GM18507 (cell line): ENCODE measurements at places on chromosomes 5 and 9.

DNA sequence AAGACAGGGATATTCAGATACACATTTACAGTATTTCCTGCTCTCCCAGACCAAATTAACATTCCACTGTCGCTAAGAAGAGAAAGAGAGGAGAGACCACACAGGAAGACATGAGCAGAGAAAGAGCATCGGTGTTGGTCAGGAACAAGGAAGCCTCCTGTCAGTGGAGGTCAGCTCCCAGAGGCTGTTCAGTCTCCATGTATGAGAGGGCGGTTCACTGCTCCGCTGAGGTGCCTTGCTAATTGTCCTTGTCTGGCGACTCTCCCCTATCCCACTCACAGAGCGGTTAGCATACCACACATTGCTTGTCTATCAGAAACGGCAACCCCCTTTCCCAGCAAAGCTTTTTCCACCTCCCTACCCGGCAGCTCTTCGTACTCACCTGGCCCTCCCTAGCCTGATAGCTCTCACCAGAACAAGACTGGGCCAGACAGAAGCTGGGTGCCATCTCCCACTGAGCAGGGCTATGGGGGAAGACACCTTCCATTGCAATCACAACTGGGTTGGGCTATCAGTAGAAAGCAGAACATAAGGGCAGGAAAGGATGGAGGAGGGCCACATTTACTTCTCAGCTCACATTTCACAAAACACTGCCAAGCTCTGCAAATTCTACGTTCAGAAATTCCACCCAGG is 58.6 kb upstream of the LMNB1 start:
- no peak for DNase-seq

GRCh38 chr5:530001-530955 is 6.0 kb upstream of the SLC9A3 start:
- no peak for DNase-seq

GRCh38 chr9:128771094-128771721 is 519 bp downstream of the ZER1 start:
- no peak for DNase-seq

DNA sequence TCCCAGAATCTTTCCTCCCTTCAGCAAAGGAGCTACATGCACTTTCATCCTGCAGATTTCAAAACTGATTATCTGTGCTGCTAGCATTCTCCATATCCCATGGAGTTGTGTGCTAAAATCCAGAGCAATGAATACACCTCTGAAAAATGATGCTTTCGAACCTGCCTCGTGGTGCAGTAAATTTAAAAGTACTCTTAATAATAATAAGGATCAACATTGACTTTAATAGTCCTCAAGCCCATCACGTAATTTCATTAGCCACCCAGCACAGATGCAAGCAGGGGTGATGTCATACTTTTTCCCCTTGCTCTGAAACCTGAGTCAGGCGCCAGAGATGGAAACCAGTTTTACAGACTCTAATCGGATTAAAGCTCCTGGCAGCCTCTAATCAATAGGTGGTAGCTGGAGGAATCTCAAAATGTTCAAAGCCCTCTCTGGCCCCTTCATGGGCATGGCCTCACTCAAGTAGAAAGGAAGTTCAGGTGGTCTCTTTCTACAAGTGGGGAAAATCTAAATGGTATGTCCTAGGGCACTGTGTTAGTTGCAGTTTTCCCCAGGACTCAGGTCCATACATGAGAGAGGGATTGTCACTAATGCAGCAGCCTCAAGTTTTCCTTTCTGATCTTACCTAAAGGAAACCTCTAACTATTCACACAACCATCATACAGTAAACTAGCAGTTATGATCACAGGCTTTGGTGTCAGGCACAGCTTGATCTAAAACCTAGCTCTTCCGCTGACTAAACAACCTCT is 221.6 kb upstream of the SLC30A5 start:
- no peak for DNase-seq

DNA sequence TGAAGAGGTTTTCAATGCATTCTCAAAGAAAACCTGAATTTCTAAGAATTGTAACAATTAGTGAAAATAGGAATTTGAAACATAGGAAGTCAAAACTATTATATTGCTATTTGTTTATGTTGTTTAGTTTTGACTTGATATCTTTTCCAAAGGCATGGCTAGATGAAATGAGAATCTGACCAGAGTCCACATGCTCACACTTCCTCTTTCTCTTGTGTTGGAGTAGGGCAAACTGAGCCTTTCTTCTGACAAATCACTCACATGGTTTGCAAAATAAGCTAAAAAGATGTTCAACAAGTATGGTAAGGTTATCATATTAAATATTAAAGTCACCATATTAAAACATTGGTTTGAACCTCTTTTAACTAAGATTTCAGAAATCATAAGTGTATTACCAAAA is 512.6 kb downstream of the ISL1 start:
- DNase-seq, result no peak

DNA sequence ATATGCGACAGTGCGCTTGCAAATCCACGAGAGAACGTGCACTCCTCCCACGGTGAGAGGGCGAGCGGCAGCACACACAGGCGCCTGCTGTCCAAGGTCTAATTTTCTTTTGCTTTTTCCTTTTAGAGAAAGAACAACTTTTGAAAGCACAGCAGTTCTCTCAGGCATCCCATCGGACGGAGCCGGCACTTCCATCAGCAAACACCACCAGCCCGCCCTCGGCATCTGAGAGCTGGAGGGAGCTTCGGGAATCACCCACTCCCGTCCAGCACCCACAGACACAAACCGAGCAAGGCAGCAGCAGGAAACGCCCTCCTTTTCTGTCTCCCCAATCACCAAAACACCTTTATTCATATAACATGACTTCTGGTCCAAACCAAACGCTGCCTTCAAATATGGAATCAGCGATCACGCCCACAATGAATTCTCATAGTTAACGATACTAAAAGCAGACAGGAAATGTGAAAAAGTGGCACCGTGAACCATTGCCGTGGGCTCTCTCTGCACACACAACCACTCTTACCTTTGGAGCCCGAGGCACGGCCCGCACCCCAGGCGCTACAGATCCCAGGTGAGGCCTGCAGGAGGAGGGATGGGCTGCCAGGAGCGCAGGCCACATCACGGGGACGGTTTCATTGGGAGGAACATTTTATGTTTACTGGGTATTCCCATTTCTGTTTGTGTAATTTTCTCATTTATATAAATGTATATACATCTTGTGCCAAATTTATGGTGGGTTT is 14.2 kb downstream of the LPCAT1 start:
- no peak for DNase-seq

- DNase-seq, result peak; percentile 84
These were observed at the start of gene SLC2A8 for GRCh38 chr9:127396808-127397645. Gene SLC2A8 (plus strand): TSS chr9:127397169. CDS start chr9:127397231, 62 bp downstream.

DNA sequence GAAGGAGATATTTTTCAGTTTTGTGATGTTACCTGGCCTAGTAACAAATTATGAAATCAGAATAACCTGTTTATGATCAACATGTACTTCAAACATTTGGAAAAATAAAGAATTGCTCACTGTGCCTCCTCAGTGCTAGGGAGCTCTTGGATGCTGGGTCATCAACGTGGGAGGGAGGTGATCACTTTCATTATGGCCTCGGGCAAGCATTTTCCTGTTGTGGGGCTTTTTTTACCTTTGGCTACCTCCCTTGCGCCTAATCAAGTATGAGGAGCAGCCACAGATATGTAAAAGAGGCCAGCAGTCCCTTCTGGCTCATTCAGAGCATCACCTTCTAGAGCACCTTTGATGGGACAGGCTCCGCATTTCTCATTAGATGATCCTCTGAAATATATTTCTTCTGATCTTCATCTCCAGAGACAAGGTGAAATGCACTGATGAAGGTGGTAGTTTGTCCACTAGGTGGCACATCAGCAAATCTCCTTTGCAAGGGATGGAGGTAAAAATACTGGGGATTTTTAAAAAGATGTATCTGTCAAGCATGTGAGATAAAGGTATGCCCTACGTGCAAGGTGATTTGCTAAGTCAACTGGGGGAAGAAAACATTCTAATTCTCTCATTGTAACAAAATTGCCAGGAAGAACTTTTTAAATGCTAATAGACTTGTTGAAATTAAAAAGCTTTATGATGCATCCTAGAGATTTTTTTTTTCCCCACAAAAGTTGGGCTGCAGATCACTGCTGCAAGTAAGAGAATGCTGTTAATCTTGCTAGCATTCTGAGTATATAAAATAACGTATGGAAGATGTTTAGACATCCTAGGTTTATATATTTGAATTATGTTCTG is 218.2 kb downstream of the MAST4 start:
- peak; percentile 7 for DNase-seq

GRCh38 chr9:122929796-122930354 is 1.4 kb downstream of the ZBTB26 start:
- no peak for DNase-seq

GRCh38 chr5:13674391-13674790 is 270.1 kb downstream of the DNAH5 start:
- no peak for DNase-seq

DNA sequence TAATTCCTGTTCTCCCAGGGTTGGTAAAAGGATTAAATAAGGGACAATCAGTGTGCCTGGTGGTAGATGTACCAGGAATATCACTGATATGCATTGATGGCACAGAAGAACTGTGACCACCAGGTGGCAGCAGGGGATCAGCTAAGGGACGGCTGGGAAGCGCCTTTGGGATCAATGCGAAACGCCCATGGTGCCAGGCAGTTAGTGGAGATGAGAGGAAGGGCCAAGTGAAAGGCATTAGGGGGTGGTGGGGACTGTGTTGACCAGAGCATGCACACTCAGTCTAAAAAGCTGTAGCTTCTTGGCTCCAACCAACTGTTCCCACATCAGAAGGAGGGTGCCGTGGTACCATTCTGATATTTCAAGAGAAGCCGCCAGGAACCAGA is 55.6 kb downstream of the ARHGEF37 start:
- no peak for DNase-seq

- no peak for DNase-seq
These were observed 142.9 kb downstream of the OSTF1 start for GRCh38 chr9:75231167-75231566.

DNA sequence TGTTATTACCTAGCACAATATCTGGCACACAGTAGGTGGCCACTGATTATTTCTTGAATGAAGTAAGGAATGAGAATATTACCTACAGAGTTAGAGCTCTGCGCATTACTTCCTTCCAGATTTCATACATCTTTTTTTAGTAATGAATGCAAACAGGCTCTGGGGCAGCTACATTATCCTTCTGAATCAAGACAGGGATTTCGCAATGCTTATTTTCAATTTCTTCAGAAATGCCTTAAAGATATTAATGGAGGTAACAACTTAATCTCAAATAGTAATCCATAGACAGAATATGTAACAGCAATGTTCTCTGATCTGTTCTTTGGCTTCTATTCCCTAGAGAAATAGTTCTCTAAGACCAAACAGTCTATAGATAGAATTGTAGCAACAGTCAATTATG is 32.6 kb downstream of the CDKN2A start:
- no peak for DNase-seq

DNA sequence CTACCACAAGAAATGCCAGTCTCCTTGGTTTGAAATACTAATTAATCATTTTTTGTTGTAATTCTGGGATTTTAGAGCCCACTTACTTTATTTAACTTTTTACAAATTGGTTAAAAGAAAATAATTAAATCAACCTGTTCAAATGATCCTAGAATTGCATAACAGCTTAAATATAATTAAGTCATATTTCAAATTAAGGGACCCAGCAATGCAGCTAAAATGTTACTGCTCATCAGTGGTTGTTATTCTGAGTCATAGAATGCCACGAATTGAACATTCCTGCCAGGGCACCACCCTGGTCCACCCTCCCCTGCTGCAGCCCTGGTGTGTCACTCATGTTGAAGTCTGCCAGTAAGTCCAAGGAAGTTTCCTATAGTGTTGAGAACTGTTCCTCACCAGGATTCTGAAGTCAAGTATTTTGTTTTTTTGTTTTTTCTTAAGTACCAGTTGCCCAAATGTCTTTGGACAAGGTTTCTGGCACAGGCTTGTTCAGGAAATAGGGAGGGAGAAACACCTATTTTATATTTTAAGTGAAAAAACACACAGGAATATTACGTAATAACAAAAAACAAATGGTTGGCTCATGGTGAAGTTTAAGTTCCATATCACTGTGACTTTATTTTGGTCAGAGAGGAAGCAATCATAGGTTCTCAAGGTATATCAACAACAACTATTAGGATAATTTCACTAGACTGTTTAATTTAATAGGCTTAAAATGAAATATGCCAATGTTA is 4.3 kb upstream of the ITGA1 start:
- no peak for DNase-seq

- DNase-seq, result peak; percentile 49
These were observed 92.1 kb upstream of the PHYKPL start for GRCh38 chr5:178324481-178325310.

GRCh38 chr9:124941679-124942561 is 1.0 kb upstream of the GOLGA1 start:
- peak; percentile 7 for DNase-seq

GRCh38 chr5:58775701-58776262 is 192.9 kb downstream of the RAB3C start:
- DNase-seq, result no peak

- no peak for DNase-seq
These were observed 122.9 kb downstream of the NXNL2 start for GRCh38 chr9:88657893-88658292.

DNA sequence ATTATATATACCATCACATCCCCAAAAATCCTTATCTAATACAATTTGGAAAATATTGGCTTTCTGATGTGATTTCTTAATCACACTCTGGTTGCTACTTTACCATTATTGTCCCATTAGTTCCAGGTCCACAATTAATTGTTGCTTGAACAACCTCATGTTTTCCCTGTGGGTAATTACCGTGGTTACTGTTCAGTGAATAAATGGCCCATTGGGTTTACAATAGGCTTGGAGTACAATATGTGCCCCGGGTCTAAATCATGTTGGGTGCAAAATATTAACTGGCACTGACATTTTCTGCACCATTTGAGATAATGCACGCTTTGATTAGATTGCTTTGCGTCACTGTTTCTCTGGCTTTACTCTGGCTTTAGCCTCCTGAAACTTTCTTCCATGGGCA is 163.7 kb downstream of the GABBR2 start:
- no peak for DNase-seq

DNA sequence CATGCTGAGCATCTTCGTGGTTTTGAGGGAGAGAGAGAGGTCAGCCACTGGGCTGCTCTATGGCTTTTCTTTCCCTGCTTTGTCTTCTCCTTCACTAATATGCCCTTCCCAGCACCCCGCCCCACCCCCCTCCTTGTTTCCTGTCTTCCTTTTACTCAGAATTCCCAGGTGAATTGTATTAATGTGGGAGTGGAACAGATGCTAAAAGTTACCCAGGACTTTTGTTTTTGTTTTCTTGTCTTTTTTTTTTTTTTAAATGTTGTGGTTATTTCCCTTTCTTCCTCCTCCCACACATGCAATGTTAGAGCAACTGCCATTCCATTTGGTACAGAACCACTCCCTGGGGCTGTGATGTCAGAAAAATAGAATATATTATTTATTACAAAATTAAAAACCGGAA is 442.7 kb upstream of the CD180 start:
- DNase-seq, result no peak

DNA sequence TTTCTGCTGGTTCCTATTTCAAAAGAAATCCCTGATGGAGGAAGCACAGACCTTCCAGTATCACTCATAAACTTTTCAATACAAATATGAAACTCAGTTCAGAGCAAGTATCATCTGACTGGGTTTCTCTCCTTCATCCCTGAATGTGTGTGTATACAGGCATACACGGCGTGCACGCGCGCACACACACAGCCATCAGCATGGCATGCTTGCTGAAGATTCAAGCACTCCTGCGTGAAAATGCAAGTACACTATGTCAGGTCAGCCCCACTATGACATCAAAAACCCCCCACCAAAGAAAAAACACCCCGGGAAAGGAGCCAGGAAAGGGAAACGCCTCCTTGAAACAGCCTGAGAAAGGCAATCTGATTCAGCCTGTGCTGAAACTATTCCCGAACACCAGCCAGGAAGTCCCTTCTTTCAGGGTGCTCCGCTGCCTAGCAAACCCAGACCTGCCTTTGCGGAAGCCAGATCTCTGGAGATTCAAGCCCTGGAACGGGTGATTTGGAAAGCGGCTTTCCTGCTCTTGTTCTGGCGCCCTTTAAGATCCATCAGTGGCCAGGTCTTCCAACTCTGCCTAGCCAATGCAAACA is 831 bp downstream of the KLHL3 start:
- DNase-seq, result no peak
